IMR-90 (cell line): ENCODE measurements at places on chromosomes 3 and 15. TPM values are rescaled to one million over a fixed set of nuclear protein-coding genes. Genes with fewer than 3 reads are reported as not detected.

Gene ARGFX
- not detected in 2 replicates for polyA plus RNA-seq

Gene RTP3
- polyA plus RNA-seq, result 0.10 and 0.26 TPM in 2 replicates

Gene TRIP4
- 15.6 and 19.4 TPM in 2 replicates for polyA plus RNA-seq

Gene GOLGA8Q
- 0.44 and 0.55 TPM in 2 replicates for polyA plus RNA-seq

Gene GOLGA6L4
- 1.1 and 2.1 TPM in 2 replicates for polyA plus RNA-seq
